ENCODE measurements at places on chromosomes 4 and X.

DNA sequence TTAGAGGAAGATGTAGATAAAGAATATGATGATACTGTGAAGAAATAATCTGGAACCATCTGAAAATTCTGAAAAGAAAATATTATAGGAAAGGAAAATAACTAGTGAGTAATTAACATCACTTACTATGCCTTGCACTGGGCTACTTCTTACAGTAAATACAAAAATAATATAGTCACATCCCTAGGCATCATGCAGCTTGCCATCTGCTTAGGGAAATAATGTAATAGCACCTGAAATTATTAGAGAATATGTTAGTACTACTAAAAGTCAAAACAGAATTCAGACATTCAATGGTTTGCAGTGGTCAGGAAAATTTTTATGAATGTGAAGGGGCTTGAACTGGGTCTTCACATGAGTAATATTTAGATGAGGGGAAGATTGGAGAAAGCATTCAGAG lies 272.2 kb upstream of the EMCN start:
- no peaks in the 10 kb centered on the region for H3K36me3 ChIP-seq
- no peak overlapping the region for H3K27ac ChIP-seq
- DNase-seq = no peak
- H3K4me1 ChIP-seq = no peaks in the 10 kb centered on the region
- H3K27me3 ChIP-seq = peaks cover 2% of the 10 kb centered on the region
- H3K4me3 ChIP-seq = no peak overlapping the region

- no peaks in the 10 kb centered on the region for H3K36me3 ChIP-seq
- no peaks in the 10 kb centered on the region for H3K27me3 ChIP-seq
- no peak overlapping the region for H3K27ac ChIP-seq
- peaks cover 10% of the 10 kb centered on the region for H3K4me1 ChIP-seq
- no peak for DNase-seq
Measured at GRCh38 chr4:26611372-26611771, 27.5 kb downstream of the TBC1D19 start.

DNA sequence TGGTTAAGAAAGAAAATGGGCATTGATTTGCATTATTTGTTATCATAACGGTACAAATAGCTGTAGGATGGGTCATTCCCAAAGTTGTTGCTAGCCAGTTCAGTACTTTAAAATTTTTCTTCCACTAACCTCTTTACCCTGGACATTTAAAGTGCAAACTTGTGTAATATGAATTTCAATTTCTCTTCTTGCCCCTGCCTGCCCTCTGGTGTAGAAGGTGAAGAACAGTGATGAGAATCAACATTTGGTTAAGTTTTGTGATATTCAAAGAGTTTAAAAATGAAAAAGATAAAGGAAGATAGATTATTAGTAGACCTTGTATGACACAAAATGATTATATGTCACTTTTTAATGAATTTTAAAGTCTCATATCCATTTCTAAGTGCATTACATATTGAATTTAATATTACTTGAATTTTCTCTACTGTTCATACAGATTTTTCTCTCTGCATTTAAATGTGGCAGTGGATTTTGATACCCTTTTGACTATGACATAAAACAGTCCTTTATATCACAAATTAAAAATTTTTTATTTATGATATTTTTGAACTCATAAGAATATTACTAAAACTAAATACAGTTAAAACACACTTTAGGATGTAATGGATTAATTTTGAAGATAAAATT lies 337.7 kb downstream of the BMPR1B start:
- H3K4me1 ChIP-seq = no peaks in the 10 kb centered on the region
- H3K27ac ChIP-seq = no peak overlapping the region
- H3K27me3 ChIP-seq = peaks cover 5% of the 10 kb centered on the region
- no peak for DNase-seq
- H3K4me3 ChIP-seq = no peak overlapping the region
- H3K36me3 ChIP-seq = no peaks in the 10 kb centered on the region

DNA sequence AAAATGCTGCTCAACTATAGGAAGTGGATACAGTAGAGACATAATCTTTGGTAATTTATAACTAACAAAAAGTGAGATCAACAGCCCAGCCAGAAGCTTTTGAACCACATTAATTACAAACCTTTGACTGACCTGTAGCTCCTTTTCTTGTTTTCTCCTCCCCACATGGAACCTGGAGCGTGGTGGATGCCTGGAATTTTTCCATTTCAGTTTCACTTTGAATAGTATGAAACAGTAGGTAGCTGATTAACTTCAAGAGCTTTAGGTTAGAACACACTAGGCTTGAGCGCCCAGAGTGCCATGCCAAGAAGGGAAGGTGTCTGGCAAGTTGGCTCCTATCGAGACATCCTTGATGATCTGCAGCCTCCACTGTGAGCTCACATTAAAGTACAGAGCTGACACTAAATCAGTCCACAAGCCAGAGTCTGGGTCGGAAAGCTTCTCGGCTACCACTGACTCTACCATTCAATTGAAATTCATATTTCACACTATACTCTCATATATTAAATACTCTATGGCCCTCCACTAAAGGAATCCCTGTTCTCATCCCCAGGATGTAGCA lies 143.4 kb downstream of the GLRA2 start:
- no peaks in the 10 kb centered on the region for H3K36me3 ChIP-seq
- no peak for DNase-seq
- no peaks in the 10 kb centered on the region for H3K27me3 ChIP-seq
- no peak overlapping the region for H3K27ac ChIP-seq

GRCh38 chr4:153365003-153365402 lies 20.5 kb downstream of the MND1 start:
- H3K27ac ChIP-seq = no peak overlapping the region
- no peak for DNase-seq
- H3K4me1 ChIP-seq = peaks cover 15% of the 10 kb centered on the region
- no peaks in the 10 kb centered on the region for H3K27me3 ChIP-seq
- peaks cover 82% of the 10 kb centered on the region for H3K36me3 ChIP-seq

DNA sequence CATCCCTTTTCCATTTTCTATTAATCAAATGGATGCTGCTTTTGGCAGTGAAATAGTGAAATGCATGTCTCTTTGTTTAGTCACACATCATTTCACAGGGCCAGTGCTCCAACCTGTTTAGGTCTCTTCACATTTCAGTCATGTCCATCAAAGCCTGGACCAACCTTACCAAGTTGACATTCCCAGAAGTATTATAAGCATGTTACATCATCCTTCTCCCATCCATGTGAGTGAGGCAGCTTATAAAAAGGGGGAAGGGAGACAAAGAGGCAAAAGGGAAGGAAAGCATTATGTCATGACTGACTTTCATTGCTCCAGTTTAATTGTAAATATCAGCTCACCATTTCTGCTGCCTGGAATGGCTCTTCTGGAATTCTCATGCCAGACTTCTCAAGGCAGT lies 94.4 kb downstream of the NWD2 start:
- H3K27ac ChIP-seq = no peak overlapping the region
- H3K4me3 ChIP-seq = no peak overlapping the region
- no peaks in the 10 kb centered on the region for H3K36me3 ChIP-seq
- no peaks in the 10 kb centered on the region for H3K4me1 ChIP-seq
- DNase-seq = no peak

DNA sequence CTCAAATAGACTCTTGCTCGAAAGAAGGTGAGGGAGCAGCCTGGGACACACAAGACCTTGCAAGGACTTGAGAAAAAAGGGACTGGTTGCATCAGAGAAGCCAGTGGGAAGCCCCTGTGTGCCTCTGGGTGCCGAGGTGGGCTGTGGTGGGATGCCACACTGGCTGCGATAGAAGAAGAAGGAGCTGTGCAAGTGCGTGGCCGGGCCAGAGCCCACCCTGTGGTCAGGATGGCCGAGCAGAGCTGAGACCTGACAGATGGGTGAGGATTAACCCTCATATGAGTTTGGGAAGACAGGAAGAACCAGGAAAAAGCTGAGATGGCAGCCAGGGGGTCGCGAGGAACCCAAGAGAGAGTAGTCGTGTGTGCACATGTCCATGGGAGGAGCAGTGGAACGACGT lies 44.6 kb upstream of the HGFAC start:
- H3K27ac ChIP-seq = no peak overlapping the region
- peaks cover 3% of the 10 kb centered on the region for H3K27me3 ChIP-seq
- H3K4me3 ChIP-seq = no peak overlapping the region
- H3K4me1 ChIP-seq = no peaks in the 10 kb centered on the region
- H3K36me3 ChIP-seq = no peaks in the 10 kb centered on the region

DNA sequence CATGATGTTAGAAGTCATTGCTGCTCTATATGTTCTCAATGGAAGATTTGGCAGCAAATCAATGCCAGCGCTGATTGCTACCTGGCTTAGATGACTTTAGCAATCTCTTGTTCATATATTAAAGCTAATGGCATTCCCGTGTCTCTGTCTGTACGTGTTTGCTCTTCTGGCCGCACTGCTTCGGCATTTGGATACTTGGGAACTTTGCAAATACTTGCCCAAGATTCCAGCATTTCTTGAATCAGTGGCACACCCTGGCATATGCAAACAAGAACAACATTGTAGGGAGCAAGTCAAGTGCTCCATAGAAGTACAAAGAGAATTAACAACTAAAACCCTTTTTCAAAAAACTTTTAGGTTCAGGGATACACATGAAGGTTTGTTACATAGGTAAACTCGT lies 128.9 kb upstream of the TMEM164 start:
- H3K4me3 ChIP-seq = no peak overlapping the region
- H3K36me3 ChIP-seq = no peaks in the 10 kb centered on the region

DNA sequence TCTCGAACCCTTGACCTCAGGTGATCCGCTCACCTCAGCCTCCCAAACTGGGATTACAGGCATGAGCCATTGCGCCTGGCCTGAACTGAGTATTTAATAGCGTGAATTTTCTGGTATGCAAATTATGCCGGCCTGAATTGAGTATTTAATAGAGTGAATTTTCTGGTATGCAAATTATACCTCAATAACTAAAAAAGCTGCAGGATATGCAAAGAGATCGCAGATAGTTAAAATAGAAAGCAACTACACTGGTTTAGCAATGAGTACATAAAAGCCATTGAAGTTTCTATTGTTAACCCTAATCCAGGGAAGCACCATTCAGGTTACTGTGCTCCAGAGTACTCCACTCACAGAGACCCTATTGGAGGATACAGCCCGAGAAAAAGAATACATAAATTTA lies 22.8 kb downstream of the FBXW7 start:
- H3K4me3 ChIP-seq = no peak overlapping the region
- DNase-seq = no peak
- no peak overlapping the region for H3K27ac ChIP-seq
- no peaks in the 10 kb centered on the region for H3K27me3 ChIP-seq
- H3K36me3 ChIP-seq = peaks cover 18% of the 10 kb centered on the region
- peaks cover 48% of the 10 kb centered on the region for H3K4me1 ChIP-seq

DNA sequence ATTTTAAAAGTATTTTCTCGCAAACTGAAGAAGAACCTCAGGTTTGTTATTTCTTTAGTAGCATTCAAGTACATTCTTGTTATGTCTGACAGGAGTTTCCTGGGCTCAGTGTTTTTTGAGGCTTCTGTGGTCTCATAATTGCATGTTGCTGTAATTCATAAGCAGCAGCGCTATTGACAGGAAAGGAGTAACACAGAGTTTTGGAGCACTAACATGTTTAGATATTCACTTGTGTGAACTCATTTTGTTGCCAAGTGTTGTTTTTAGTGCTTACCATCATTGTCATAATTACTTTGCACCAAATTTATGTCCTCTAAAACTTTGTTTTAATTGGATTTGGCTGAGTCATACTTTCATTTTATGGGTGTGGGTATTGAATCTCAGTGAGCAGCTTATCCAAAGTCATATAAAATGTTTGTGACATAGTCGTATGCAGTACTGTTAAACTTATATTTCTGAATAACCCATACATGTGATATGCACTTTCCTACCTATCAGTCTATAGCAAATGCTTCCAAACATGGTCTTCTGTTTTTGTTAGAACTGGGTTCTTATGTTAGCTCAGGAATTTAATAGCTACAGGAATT lies 358.7 kb upstream of the CTSO start:
- no peaks in the 10 kb centered on the region for H3K36me3 ChIP-seq
- H3K4me1 ChIP-seq = no peaks in the 10 kb centered on the region
- no peak for DNase-seq
- no peak overlapping the region for H3K27ac ChIP-seq
- no peaks in the 10 kb centered on the region for H3K27me3 ChIP-seq

DNA sequence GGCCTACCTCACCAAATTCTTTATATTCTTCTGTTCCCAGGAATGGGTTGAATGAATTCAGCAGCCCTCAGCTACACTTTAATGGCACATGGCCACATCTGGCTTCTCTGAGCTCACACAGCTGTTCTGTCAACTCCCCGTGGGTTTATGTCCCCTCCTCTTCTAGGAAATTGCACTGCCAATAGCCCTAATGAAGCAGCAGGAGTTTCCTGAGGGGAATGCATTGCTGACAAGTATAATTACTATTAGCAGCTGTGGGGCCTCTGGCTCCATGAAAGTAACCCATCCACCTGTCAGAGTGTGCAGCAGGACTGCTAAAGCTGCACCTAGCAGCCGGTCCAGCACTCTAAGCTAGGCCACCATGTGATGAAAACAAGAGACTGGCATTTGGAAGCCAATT lies 50.3 kb downstream of the FTHL17 start:
- DNase-seq = no peak
- H3K4me3 ChIP-seq = no peak overlapping the region
- no peaks in the 10 kb centered on the region for H3K27me3 ChIP-seq

DNA sequence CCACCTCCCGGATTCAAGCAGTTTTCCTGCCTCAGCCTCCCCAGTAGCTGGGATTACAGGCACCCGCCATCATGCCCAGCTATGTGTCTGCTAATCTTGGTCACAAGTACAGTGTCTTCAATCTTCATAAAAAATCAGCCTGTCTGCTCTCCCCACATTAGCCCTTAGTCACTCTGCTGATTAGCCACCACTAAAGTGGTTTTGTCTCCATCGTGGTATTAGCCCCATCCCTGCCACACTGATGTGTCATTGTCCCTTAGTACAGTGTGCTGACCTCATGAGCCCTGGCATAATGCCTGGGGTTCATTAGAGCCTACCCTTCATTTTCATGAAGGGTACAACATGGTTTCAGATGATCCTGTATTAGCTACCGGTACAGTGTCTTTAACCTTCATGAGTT lies 49.9 kb downstream of the ZNF157 start:
- no peaks in the 10 kb centered on the region for H3K36me3 ChIP-seq
- no peak overlapping the region for H3K4me3 ChIP-seq
- no peaks in the 10 kb centered on the region for H3K4me1 ChIP-seq

Measured in activated CD8-positive, alpha-beta T cell treated with anti-CD3 and anti-CD28 coated beads, Interleukin-2, amount 10 ng/mL, durations not matched to agents 7 days and 5 days (primary cell).